CMK (cell line): ENCODE measurements at places on chromosomes 2 and 18.

GRCh38 chr2:157152362-157152761 is 105.1 kb upstream of the GALNT5 start:
- DNase-seq = no peak

DNA sequence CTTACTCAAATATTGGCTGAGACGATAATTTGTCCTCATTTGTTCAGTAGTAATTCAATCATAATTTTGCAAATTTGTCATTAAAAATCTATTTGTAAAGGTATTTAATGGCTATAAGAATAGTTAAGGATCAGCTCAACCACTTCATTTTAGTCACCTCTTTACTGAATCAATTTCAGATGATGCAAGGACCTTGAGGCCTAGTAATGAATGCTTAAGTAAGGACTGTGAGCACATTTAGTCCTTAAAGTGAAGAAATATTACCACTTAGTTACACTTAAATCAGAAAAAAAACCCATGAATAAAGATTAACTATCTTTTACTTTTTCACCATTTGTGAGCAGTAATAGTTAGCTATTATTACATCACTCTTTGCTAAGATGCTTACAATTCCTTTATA is 778.9 kb downstream of the CCDC85A start:
- no peak for DNase-seq

DNA sequence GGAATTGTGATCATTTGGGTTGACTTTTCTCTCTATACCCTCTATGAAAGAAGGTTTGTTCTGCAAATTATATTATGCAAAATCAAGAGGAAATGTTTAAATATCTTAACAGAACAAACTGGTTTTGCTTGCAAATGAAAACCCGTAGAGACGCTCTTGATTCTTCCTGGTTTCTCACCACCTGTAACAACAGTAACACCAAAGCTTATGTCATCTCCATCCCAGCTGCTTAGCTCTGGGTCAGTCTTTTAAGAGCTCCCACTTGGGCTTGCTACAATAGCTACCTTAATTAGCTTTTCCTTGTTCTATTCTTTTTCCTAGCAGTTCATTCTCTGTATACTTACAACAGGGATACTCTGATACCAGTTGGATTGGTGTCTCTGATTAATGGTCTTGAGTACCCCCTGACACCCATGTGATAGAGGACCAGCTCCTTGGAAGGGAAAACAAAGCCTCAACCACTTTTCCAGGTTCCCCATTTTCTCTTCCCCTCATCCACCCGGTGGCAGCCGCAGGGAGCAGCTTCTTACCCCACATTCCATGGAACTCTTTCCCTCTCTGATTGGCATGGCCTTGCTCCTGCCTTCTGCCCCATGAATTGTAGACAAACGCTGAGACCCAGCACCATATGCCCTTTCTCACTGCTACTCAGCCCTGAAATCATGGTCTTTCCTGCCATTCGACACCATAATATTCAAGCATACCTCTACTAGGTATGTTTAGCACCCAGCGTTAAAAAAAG is 27.7 kb downstream of the TMEM182 start:
- no peak for DNase-seq

- no peak for DNase-seq
Measured at GRCh38 chr18:33369711-33370449, 70.6 kb downstream of the CCDC178 start.

DNA sequence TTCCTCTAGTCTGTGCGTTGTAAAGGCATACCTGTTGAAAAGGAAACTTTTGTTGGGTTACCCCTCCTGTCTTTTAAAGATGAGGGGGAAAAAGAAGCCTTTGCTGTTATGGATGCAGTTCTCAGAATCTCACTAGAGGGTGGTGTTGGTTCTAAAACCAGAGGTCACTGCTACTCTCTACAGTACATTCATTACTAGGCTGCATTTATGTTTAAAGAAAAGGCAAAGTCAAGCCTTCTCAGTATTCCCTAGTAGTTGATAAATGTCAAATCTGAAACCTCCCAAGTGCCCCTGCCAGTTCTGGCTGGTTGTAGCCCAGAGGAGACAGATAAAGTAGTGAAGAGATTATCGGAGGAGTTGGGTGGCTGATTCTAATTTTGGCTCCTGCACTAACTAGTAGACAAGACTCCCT is 1.4 kb upstream of the PLCL1 start:
- DNase-seq = no peak

- DNase-seq = no peak
Measured at GRCh38 chr2:26847655-26848335, at the start of gene DPYSL5. Gene DPYSL5 (plus strand): TSS chr2:26848132. CDS start chr2:26898500, 50,368 bp downstream.
